ENCODE measurements at places on chromosomes 2 and 18. TPM values are rescaled to one million over a fixed set of nuclear protein-coding genes. Genes with fewer than 3 reads are reported as not detected.

The TDRD15 gene
- total RNA-seq = not detected

The SRBD1 gene
- total RNA-seq = 9.5 TPM

The EPB41L3 gene
- total RNA-seq = 92.3 TPM

The CRYGC gene
- total RNA-seq = not detected

The ATG4B gene
- 83.2 TPM for total RNA-seq

The TM4SF20 gene
- total RNA-seq = not detected

The IGFBP5 gene
- total RNA-seq = 422 TPM

- DNase-seq = no peak
These were observed 14.0 kb downstream of the STRADB start for GRCh38 chr2:201465524-201465971.

DNA sequence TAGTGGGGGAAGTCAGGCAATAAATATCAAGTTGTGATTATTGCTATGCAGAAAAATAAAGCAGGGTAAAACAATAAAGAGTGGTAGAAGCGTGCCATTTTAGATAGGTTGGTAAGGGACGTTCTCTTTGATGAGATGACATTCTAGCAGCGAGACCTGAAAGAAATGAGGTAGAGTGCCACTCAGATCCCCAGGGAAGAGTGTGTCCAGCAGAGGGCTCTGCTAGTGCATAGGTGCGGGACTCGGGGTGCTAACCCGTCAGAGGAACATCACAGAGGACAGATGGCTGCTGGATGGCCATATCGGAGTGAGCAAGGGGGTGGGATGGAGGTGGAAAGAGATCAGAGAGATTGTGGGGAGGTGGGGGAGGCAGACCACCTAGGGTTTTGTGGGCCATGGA lies 16.3 kb upstream of the GTF2A1L start:
- peak; percentile 17 for DNase-seq

DNA sequence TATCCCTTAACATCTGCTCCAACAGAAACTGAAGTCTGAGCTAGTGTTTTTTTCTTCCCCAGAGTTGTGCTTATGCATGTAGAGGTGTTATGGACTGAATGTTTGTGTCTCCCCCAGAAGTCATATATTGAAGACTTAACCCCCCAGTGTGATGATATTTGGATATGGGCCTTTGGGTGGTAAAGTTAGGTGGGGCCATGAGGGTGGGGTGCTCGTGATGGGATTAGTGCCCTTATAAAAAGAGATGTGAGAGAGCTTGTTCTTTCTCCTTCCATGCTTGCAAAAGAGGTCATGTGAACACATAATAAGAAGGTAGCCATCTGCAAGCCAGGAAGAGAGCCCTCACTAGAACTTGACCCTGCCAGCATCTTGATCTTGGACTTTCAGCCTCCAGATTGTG lies 34.4 kb upstream of the APOB start:
- DNase-seq = no peak

- no peak for DNase-seq
These were observed 5.3 kb upstream of the ERICH2 start for GRCh38 chr2:170764880-170765261.

DNA sequence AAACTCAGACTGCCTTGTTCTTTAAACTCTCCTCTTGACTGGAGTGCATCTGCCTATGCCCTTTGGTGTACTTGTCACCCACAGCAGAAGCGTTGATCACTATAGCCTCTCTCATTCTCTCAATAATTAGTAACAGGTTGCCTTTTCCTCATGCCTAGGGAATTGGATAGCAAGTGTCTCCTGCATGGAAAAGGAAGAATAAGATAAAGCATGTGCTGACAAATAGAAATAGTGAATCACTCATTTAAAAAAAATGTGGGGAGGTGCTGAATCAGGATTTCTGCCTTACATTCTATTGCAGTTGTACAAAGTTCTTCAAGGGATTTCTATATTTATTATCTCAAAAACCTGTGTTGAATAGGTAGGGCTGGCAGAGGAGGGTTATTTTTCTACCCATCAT lies 323.0 kb downstream of the TXNL1 start:
- DNase-seq = peak; percentile 55

- DNase-seq = no peak
These were observed 233.2 kb downstream of the ACKR3 start for GRCh38 chr2:236802862-236803261.

DNA sequence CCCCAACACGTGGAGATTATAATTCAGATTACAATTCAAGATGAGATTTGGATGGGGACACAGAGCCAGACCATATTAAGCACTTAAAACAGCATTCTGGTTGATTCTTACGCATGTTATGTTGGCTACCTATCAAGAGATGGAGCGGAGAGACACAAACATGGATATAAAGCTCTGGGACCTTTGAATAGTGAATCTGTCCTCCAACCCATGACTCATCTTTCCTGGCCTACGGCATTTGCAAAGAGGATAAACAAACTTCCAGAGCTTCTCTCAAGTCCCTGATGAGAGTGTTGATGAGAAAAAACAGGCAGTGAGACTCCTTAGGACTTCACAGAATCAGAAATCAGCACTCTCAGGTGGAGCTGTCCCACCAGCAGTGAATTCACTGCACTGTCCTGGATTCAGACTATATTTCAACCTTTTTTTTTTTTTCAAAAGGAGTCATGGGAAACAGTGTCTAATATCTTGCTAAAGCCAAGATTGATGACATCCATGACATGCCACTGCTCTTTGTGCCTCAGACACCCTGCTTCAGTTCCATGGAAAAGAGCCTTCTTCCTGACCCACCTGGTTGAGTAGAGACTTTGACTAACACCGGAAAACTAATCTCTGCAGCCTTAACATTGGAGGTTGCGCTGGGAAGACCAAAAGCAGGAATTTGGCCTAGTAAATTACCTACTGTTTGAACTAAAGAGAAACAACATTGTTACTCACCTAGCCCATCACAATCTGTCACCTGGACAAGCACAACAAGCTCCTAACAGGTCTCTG lies 62.1 kb upstream of the NPAS2 start:
- peak; percentile 88 for DNase-seq

DNA sequence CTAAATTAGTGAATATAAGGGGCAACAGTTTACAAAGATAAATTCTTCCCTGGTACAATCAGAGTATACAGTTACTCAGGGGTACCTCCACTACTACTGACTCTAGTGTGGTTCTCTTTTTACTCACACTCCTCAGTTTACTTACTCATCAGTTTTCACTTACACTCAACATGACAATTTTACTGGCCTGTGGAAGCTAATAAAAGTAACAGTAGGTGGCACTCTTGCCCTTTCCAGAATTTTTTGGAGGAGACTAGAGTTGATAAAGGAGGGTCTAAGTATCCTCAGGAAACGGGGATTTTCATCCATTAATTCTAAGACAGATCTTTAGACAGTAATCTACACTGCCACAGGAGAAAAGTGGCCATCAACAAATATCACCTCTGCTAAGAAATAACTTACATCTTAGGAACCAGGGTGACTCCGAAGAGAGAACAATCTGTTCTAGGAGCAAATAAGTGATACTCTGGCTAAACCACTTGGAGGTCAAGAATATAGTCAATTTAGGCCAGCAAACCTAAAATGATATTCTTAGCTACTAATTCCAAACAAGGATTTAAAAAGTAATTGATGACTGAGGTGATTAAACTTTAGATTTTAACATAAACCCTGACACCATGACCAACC lies 61.3 kb downstream of the ATL2 start:
- peak; percentile 23 for DNase-seq

DNA sequence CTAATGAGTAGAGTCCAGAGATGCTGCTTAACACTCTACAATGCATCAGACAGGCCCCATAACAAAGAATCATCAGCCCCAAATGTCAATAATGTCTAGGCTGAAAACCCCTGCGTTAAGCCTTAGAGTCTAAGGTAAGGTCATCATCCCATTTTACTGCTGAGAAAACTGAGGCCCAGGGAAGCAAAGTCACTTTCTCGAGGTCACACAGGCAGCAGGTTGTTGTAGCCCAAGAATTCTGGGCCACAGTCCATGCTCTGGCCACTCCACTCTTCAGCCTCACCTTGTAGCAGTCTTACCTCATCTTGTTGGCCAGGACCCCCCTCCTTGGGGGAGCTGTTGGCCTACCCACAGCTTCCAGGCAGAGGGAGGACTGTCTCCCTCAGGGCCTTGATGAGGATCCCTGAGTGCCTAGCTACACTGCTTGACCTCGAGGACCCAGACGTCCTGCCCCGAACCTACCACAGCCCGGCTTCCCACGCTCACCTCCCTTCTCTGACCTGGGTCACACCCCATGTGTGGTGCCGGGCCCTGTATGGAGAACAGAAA lies 54.4 kb downstream of the SMAD7 start:
- no peak for DNase-seq

- no peak for DNase-seq
These were observed 7.4 kb downstream of the CYRIA start for GRCh38 chr2:16658076-16658739.

DNA sequence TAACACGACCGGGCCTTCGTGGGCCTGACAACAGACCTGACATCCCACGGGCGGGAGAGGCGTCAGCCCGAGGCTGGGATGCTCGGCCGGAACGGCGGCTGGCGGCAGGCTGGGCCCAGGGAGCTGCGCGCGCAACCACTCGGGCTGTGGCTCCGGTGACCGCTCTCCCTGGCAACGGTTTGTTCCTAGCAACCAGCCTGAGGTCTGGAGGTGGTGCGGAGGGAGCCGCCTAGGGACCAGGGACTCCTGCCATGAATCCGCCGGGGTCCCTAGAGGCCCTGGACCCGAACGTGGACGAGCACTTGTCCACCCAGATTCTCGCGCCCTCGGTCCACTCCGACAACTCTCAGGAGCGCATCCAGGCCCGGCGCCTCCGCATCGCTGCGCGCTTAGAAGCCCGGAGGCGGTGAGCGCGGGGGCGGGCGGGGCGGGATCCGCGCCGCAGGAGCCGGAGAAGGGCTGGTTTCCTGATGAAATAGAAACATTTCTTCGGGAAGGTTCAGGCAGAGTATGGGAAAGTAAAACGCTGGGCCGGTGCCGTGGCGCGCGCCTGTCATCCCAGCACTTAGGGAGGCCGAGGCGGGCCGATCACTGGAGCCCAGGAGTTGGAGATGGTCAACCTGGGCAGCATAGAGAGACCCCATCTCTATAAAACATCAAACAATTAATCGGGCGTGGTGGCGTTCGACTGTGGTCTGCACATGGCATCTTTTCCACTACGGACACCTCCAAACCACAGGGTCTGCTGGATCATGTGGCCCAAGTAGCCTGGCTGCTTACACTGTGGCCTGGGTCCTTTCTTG lies at the start of gene DRC1:
Gene DRC1, plus strand, starts transcription at position 182 of the 803 bp plus-strand sequence. Its CDS starts 70 bp downstream, at position 252.
- DNase-seq = peak; percentile 62

DNA sequence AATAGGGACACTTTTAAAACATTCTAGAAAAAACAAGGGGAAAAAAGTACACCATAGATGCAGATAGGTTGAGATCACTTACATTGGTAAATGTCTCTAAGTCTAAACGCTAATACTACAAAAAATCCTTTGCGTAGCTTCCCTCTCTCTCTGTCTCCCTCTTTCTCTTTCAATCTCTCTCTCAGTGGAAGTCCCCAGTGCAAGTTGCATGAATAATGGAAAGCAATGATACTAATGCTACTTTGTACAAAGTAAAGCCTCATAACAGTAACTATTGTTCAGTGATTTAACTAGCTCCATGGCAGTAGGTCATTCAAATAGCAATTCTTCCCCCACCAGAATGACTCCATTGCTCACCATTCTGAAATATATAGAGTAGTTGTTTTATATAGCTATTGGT lies 12.8 kb downstream of the MEIS1 start:
- DNase-seq = no peak

DNA sequence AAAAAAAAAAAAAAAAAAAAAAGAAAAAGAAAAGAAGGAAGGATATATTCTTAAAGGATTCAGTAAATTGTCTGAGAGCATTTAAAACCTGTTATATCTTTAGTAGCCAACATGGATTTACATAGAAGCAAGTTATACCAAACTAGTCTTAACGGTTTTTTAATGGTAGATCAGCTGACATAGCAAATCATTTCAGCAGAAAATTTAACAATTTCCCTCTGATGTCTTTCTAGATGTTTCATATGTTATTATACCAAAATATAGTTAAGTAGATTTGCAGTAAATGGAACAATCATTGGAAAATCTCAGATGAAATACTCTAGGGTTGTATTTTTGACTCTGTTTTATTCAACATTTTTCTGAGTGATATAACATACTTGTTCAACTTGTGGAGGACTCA lies 72.9 kb downstream of the BABAM2 start:
- DNase-seq = no peak

DNA sequence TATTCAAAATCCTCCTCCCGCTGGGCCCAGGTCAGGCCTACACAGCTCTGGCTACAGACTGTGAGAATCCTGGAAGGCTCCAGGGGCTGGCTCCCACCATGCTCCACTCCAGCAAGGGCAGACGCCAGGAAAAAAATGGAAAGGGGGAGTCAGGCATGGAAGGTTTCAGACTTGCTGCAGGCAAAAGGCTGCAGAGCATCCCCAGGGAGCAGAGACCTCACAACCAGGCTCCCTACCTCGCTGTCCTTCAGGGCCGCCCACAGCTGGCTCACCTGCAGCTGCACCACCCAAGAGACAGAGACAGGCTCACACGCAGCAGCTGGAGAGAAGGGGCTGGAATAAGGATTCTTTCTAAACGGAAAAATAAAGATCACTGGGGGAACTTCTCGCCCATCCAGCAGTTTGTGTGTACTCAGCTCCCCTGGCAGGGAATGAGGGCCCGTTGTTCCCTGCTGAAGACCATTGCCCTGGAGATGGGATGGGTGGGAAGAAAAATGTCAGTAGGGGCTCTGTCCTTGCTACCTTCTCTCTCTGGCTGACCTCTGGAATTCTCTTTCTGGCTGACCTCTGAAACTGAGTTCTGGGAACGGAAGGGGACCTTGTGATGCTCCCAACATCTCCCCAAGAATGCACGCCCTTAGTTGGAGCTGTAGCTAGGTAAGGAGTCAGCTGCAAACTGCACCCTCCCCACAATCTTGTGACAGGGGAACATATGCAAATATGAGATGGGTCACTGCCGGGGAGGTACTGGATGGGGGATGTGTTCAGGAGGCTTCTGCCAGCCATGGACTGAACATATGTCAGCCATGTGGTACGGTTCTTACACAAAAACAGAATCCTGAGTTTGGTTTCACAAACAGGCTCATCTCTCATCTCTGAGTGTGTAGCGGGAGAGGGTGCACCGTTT lies 34.5 kb downstream of the BCL2 start:
- DNase-seq = no peak

DNA sequence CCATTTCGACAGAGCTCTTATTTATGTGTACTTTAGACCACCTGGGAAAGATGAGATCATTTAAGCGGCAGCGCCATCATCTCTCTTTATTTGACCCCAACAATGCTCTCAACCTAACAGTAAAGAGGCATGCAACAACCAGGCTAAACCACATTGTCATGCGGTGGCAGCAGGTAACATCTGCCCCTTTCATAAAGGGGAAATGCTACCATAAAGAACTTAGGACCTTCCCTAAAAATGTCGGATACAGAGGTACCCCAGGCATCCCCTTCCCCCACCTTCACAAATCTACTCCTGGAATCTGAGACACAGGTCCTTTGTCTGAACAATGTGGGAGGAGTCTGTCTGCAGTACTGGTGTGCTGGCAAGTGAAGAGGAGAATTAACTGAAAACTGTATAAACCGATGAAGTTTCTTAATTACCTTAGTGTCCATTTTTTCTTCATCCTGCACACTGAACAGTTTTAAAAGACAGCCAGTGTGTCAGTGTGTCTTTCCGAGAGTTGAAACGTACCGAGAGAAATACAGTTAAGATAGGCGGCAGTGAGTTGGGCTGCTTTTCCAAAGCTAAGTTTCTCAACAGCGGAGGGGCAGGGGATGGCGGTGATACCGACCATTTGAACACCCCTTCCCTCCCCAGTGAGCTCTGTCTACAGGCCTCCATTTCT lies 1.9 kb downstream of the MEX3C start:
- DNase-seq = peak; percentile 70

Measured in astrocyte (in vitro differentiated cells and primary cell).